ENCODE measurements at places on chromosomes 16 and 17.

- no peak for DNase-seq
These were observed 1.5 kb downstream of the GSDMB start for GRCh38 chr17:39916918-39917317.

DNA sequence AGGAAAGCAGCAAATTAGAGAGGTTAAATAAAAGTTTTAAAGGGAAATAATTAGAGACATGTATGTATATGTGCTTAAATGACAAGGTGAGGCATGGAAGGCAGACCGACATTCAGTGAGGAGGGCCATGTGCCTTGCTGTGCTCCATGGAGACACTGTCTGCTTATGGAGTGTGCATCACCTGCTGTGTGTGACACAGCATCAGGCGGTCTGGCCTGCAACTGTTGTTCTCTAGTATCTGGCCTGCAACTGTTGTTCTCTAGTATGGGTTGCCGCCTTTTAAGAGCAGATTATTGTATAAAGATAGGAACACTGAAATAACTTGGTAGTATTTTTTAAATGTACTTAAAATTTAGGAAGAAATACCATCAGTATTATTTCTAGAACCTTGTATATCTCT lies 225.1 kb downstream of the LGALS9B start:
- no peak for DNase-seq

- no peak for DNase-seq
These were observed 67.1 kb downstream of the ARHGAP44 start for GRCh38 chr17:12856416-12856815.

DNA sequence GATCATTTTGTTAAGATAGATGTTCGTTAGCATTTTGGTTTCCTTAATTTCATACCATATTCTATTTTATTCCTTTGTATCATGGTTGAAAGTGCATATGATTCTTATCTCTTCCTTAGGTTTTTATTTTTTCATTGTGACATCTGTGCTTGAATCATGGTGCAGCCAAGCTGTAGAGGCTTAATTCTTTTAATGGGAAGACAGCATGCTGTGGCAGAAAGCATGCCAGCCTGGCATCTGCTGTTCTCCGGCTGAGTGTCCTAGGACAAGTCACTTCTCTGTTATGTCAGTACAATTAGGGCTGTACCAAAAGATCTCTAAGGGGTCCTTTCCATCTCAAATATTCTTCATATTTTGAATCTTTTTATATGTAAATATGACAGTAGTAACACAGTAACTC lies 68.5 kb upstream of the PMFBP1 start:
- no peak for DNase-seq

DNA sequence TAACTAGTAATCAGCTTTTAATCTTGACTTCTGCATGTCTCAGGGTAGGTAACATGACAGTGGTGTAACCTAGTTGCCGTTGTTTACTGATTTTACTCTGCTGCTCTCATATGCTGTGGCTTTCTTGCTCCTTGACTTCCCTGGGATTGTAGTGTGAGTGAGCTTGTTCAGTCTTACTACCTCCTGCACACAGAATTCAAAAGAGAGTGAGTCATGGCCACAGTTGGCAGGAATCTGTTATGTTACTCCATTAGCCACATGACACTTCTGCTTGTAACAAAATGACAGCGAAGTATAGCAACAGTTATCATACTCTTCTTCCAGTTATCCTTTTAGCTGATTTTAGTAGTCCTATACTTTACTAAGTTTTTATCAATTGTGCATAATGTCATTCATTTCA lies 18.8 kb downstream of the TNRC6A start:
- DNase-seq: no peak

DNA sequence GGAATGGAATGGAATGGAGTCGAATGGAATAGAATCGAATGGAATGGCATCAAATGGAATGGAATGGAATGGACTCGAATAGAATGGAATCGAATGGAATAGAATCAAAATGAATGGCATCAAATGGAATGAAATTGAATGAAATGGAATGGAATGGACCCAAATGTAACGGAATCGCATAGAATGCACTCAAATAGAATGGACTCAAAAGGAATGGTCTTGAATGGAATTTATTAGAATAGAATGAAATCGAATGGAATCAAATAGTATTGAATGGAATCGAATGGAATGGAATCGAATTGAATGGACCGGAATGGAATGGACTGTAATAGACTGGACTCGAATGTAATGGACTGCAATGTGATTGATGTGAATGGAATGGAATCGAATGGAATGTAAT lies 501.4 kb upstream of the WSB1 start:
- DNase-seq: no peak

DNA sequence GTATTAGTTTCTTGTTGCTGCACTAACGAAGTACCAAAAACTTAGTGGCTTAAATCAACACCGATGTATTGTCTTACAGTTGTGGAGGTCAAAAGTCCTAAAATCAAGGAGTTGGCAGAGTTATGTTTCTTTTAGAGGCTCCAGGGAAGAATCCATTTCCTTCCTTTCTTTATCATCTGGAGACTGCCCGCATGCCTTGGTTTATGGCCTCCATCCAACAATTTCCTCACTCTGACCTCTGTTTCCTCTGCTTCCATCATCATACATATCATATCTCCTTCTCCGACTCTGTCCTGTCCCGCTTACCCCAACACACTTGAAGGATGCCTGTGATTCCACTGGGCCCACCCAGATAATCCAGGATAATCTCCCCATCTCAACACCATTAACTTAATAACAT lies 627.8 kb downstream of the KCNJ2 start:
- DNase-seq: no peak

- no peak for DNase-seq
These were observed 51.3 kb downstream of the ZFP90 start for GRCh38 chr16:68590201-68590994.

GRCh38 chr16:23597003-23597756 lies 1.1 kb upstream of the NDUFAB1 start:
- DNase-seq: no peak

- no peak for DNase-seq
These were observed 1.1 kb downstream of the MT1M start for GRCh38 chr16:56633535-56633934.

DNA sequence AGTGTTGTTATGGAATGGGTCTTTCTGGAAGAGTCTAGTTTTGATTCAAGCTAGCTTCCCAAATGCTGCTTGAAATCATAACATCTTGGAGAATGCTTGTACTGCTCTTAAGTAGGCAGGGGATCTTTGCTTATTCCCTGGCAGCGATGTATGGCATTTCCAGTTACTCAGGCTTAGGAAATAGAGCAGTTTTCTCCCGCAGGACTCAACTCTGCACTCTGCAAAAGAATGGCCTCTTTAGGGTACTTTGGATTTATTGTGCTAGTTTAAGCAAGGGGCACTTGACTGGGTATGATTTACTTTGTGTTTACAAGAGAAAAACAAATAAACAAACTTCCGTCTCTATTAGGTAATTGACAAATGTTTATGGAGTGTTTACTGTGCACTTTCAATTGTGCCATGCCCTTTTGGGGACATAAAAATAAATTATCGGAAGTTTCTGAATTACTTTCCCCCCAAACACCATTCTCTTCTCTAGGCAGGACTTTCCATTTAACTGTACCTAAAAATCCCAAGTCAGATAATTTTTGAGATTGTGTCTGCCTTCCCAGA lies 164.0 kb downstream of the MAP2K6 start:
- DNase-seq: no peak

GRCh38 chr16:87582216-87582965 lies 19.9 kb upstream of the JPH3 start:
- DNase-seq: no peak

- DNase-seq: no peak
These were observed 11.3 kb downstream of the NTN1 start for GRCh38 chr17:9032583-9032982.

GRCh38 chr16:67147437-67148140 lies 3.2 kb downstream of the B3GNT9 start:
- DNase-seq: no peak

- no peak for DNase-seq
These were observed 14.7 kb downstream of the DLG4 start for GRCh38 chr17:7204828-7205461.

- DNase-seq: no peak
These were observed 5.5 kb upstream of the GSG1L start for GRCh38 chr16:28068976-28069375.
